ENCODE measurements at places on chromosomes 1 and 21.

DNA sequence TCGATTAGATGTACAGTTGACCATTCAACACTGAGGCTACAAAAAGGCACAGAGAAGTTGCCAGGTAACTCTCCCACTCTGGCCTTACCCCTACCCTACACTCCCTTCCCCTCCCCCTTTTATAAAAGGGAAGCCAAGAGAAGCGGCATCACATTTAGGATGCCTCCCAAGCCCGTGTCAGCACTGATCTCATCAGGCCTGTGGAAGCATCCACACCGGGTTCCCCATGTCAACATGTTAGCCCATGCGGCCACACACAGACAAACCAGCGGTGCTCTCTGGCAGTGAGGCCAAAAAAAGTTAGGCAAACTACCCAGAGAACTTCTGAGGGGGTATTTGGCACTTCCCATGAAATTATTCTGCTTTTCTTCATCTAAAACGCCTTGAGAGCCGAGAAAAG lies 29.9 kb downstream of the BCAR3 start:
- DNase-seq, result no peak

- DNase-seq, result no peak
Measured at GRCh38 chr1:157994704-157995582, 1.5 kb downstream of the KIRREL1 start.

DNA sequence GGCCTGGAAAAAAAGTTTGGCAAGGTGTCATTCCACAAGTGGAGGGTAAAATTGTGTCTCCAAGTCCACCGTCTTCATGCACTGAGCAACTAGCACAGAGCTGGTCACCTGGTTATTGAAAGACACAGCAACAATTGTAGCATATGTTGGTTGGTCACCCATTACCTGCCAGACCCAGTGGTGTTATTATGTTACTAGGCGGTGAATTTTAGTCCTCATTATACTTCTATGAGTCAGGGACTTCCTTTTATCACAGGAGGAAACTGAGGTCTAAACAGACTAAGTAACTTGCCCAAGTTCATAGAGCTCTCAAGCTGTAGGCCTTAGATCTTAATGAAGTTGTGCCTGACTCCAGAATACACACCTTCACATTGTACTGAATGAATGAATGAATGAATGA lies 94.9 kb upstream of the VANGL1 start:
- DNase-seq, result no peak

- DNase-seq, result no peak
Measured at GRCh38 chr1:200367841-200368534, 41.8 kb downstream of the ZNF281 start.

- no peak for DNase-seq
Measured at GRCh38 chr21:31665397-31665796, 5.9 kb downstream of the SOD1 start.

GRCh38 chr1:211811848-211812247 lies 18.7 kb downstream of the LPGAT1 start:
- no peak for DNase-seq

GRCh38 chr1:18234790-18235242 lies 127.2 kb downstream of the IGSF21 start:
- DNase-seq, result no peak

DNA sequence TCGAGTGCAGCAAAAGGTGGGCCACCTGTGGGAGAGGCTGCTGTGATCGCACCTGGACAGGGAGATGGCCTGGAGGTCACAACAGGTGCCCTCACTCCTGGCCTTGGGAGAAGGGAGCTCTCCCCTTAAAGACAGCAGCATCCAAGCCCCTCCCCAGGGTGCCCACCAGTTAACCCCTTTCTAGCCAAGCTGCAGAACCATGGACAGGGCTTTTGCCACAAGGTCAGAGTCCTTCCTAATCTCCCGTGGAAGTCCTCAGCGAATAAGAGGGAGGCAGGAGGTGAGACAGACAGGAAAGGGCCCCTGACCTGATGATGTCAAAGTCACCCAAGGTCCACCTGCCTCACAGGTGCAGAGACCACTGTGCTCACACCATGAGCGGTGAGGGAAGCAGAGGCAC lies 1.7 kb downstream of the CNTN2 start:
- DNase-seq, result no peak
